ENCODE measurements at places on chromosomes 6 and 20.

GRCh38 chr6:4615231-4615630, 161.0 kb upstream of the CDYL start:
- DNase-seq = no peak

GRCh38 chr6:29694637-29695036, 13.7 kb upstream of the ZFP57 start:
- no peak for DNase-seq

- DNase-seq = no peak
These were observed 10.7 kb upstream of the SLCO4A1 start for GRCh38 chr20:62631336-62632308.

DNA sequence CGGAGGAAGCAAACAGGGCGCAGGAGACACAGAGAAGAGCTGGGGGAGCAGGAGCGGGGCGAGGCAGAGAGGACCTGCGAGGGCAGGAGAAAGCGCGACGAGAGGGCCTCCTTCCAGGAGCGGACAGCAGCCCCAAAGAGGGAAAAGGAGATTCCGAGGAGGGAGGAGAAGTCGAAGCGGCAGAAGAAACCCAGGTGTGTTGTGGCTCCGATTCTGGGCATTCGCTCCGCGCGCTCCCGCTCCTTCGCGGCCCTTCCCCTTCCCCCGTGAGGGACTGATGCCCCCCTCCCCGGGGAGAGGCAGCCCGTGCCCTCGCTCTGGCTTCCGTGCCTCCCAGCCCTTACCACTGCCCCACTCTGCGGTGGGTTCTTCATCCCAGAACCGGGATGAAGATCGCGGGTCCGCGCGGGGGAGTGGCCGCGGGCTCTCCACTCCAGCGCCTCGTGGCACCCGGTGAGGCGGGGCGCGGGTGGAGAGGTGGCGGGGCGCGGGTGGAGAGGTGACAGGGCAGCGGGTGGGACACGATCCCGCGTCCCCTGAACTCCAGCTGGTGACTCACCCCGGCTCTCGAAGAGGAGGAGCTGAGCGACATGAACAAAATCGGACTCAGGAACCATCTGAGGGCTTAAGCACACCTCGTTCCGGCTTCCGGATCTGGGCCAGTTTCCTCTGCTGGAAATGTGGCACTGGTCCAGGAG, 22.4 kb downstream of the TMC2 start:
- DNase-seq = no peak

GRCh38 chr6:84752118-84752850, 12.1 kb downstream of the TBX18 start:
- no peak for DNase-seq

DNA sequence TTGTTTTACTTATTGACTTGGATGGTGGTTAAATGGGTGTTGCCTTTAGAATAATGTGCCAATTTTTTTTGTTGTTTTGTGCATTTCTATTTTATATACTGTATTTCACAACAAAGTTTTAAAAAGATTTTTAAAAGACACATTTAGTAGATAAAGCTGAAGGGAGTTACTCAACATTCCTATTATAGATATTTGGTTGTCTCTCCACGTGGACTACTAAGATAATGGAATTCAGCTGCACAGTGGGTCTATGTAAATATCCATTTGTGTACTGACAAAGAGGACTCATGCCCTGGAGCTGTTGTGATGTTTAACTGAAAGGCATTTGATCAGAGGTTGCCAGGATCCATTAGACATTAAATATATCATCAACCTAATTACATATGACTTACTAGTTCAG, 23.2 kb upstream of the FAM135A start:
- no peak for DNase-seq

- DNase-seq = no peak
These were observed 17.3 kb upstream of the ELOVL4 start for GRCh38 chr6:79964607-79965081.

- DNase-seq = no peak
These were observed 307.6 kb downstream of the ALDH8A1 start for GRCh38 chr6:134642279-134642678.

GRCh38 chr6:138227316-138227781, 9.1 kb upstream of the PBOV1 start:
- peak; percentile 48 for DNase-seq

All from prostate gland (tissue), 2 donors.